Pulmonary artery endothelial cell (primary cell): ENCODE measurements at places on chromosomes 7 and 10. TPM values are rescaled to one million over a fixed set of nuclear protein-coding genes. Genes with fewer than 3 reads are reported as not detected.

DNA sequence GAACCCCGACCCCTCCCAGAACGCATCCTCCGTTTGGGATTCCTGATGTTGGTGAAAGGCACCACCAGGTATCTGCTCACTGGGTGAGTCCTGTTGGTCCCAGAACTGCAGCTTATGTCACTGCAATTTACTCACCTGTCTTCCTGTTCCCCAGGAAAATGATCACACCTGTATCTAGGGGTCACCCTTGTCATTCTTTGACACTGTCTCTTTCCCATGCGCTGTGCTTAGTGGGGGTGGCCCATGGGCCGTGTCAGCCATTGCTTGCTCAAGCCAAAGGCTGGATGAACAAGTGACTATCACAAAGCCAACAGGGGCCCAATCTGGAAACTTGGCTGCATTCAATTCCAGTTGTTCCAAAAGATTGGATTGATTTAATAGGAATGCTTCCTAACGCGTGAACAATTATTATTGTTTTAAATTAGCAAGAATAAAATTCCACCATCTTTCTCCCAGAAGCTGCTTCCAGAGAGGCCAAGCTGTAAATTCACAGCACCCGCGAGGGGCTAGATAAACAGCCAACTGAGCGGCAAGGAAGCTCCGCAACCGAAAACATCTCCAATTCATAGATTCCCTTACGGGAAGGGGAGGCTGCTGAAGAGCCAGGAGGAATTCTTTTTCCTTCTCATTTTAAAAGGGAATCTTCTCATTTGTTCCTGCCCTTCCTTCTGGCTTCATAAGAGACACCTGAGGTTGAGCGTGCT is 134.8 kb upstream of the ZMIZ1 start:
- DNase-seq = no peak

GRCh38 chr10:5888351-5888750 is 1.3 kb downstream of the ANKRD16 start:
- no peak for DNase-seq

GRCh38 chr7:39260279-39260844 is 282.7 kb downstream of the POU6F2 start:
- DNase-seq = no peak

GRCh38 chr7:2737771-2738540 is 50.0 kb downstream of the AMZ1 start:
- no peak for DNase-seq

The STK31 gene
- 0.07 TPM in 1 of 2 replicates, not detected in the other for total RNA-seq

The NEURL1 gene
- 0.11 and 0.20 TPM in 2 replicates for total RNA-seq

DNA sequence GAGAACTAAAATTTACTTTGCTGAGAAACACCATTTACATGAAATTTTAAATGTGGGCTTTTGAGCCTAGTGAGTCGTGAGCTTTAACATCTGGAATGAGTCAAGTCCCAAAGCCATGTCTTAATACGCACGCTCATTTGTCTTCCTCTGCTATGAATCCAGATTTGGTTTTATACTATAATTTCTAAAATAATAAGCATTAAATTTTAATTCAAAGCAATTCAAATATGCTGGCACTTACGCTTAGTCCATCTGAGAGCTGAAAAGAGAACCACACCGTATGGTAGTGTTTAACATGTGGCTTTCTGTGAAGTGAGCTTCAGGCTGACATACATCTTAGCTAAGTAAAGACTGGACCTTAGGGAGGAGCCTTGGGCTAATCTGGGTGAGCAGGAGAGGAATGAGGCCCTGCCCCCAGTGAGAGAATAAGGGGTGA is 52.2 kb downstream of the CUBN start:
- no peak for DNase-seq

The MUC12 gene
- under 0.01 TPM in 1 of 2 replicates, not detected in the other for total RNA-seq

The PPP1R17 gene
- total RNA-seq = not detected in 2 replicates

DNA sequence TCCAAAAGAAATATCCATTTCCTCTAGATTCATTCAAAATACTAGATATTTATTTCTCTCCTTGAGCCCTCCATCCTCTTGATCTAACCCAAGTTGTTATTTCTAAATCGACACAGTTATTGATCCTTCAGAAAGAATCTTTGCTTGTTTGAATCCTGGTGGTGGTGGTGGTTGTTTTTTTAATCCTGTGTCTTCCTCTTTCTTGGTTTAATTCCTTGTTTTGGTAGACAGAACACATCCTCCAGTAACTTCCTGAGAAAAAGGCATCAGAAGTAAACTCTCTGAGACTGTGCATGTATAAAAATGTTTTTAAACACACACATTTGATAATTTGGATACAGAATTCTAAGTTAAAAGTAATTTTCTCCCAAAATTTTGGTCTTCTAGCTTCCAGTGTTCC is 49.9 kb downstream of the SIRT1 start:
- no peak for DNase-seq

The MAD1L1 gene
- total RNA-seq = 47.4 and 53.2 TPM in 2 replicates

DNA sequence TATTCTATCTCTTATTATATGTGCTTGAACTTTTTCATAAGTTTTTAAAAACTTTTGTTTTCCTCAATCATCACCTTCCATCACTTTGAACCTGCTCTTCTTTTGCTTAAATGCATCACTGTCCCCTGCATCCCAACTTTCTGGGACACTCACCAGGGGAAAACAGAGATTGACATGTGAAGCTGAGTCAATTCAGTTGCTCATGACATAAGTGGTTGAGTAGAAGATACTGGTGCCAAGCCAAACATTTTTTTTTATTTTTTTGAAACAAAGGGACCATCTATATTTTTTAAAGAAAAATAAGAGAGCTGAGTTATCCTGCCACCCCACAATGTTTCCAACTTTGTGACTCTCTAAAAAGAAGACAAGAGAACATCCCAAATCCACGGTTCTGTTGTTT is 61.8 kb upstream of the AHR start:
- DNase-seq = no peak

The ASB10 gene
- total RNA-seq = not detected in 2 replicates

DNA sequence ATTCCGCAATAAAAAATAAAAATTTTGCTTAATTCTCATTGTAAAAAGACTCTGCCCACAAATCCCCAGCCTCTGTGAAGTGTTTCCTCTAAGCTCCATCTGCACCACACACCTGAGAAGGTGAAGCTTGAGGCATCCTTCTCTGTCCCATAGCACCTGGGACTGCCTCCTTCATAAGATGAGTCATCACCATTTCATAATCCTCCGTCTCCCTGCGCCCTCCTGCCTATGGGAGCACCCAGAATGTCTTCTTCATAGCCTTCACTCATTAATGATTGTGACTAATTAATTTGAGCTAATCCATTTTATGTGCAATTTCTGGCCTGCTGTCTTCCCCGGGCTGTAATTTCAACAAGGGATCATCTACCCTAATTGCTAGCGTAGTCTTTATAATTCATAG is 90.3 kb downstream of the WDR11 start:
- DNase-seq = no peak

- no peak for DNase-seq
These were observed 46.4 kb downstream of the ELFN1 start for GRCh38 chr7:1716263-1717094.

DNA sequence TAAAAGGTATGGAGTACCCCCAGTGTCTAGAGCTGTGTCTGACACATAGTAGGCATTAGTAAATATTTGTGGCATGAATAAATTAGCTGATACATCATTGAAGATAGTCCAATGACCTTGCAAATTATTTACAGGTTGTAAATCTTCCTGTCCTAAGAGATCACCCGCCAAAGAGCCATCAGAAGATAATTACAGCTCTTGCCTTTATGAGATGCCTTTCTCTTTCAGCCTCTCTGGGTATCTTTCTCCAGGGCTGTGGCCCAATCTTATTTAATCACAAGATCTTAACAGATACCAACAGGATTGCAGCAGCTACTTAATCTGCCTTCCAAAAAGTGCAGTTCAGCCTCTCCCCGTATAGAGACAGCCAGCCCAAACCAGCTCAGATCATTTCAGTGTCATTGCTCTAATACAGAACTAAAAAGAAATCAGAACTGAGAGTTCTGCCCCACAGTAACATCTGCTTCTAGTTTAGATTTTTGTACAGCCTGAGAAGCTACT is 41.5 kb downstream of the MYOF start:
- DNase-seq = no peak

GRCh38 chr7:151505433-151505832 is 14.3 kb downstream of the RHEB start:
- no peak for DNase-seq

DNA sequence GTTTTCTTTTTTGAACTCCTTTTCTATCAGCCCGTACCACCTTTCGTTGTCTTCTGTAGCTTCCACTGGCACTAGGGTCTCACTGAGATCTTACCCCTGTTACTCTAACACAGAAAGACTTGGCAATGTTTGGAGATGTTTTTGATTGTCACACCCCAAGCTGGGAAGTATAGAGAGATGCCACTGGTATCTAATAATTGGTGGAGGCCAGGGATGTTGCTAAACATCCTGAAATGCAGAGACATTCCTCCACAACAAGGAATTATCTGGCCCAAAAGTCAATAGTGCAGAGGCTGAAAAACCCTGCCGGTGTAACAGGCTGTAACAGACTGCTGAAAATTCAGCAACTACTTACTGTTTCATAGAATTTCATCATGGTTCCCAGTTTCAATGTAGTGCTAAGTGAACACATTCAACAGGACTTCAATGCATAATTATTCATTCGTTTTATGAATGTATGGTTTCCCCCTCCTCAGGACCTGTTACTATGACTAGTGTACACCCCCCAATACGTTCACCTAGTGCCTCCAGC is 115.9 kb downstream of the TRIM24 start:
- DNase-seq = no peak

DNA sequence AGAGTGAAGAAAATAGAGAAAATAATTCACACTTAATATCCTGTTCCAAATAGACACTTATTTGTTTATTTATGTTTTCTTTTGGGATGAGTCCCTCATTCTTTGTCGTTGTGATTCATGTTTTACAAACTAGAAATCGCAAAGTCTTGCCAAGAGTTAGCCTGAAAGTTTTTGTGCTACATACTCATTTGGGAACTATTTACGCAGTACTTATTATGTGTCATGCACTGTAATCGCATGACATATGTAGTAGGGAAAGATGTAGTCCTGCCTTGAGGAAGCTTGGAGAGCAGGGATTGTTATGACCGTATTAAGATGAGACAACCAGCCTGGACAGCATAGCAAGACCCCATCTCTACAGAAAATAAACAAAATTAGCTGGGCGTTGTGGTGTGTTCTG is 189.3 kb downstream of the ABCA13 start:
- no peak for DNase-seq

- no peak for DNase-seq
These were observed 10.4 kb upstream of the NXPH1 start for GRCh38 chr7:8423057-8423456.

- DNase-seq = no peak
These were observed 52.0 kb downstream of the MRPL32 start for GRCh38 chr7:42984137-42984536.

- no peak for DNase-seq
These were observed 156.6 kb upstream of the IMMP2L start for GRCh38 chr7:111718886-111719285.

DNA sequence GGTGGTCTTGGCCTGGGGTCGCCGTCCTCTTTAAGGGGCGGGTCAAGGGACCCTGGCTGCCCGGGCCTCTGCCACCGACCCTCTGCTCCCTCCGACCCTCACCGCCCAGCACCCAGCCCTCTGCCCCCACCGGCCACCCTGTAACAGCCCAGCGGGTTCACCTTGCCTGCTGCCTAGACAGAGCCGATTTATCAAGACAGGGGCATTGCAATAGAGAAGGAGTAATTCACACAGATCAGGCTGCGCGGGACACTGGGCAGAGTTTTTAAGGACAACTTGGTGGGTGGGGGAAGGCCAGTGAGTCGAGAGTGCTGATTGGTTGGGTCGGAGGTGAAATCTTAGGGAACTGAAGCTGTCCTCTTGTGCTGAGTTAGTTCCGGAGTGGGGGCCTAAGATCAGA is 779 bp upstream of the ADCK2 start:
- no peak for DNase-seq

DNA sequence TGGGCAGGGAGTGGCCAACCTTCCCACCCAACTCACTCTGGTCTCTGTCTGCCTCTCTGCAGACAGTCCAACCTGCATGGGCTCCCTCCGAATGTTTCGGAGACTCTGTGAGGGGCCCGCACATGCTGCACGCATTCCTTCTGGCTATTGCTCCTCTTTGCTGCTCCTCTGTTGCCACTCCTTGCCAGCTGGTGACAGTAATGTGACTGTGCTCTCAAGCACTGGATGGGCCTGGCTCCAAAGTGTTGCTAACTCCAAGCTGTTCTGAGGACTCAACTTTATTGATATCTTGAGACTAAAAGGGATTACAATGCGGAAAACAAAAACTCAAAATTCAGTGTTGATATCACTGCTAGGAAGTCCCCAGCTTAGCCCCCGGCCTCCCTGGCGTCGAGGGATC is 105.4 kb upstream of the KIF5B start:
- DNase-seq = no peak

The ANKRD61 gene
- 0.07 TPM in 2 replicates for total RNA-seq

The PIK3AP1 gene
- 0.13 and 0.21 TPM in 2 replicates for total RNA-seq

The CCDC3 gene
- 0.18 and 0.66 TPM in 2 replicates for total RNA-seq

DNA sequence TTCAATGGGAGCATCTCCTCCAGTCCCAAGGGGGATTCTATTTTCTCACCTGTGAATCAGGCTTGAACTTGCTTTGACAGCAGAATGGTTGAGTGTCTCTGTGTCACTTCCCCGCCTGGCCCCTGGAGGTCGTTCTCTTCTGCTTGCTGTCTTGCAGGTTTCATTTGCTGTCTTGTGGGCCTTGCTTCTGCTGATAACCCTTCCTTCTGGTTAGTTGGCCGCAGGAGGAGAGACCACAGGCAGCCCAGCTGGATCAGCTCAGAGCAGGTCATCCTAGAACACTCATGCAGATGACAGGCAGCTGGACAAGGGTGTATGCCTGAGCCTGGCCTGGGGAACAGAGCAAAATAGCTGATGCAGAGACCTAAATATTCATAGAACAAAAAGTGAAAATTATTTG is 344.2 kb upstream of the ADARB2 start:
- DNase-seq = no peak

DNA sequence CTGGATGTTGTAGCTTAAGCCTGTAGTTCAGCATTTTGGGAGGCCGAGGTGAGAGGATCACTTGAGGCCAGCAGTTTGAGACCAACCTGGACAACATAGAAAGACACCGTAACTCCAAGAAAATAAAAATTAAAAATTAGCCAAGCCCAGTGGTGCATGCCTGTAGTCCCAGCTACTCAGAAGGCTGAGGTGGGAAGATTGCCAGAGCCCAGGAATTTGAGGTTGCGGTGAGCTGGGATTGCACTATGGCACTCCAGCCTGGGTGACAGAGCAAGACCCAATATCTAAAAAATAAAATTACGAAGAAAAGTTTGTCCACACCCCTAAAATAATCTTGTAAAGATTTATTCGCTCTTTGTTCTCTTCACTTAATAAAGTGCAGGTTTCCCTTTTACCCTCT is 951.0 kb downstream of the TYW1 start:
- no peak for DNase-seq

DNA sequence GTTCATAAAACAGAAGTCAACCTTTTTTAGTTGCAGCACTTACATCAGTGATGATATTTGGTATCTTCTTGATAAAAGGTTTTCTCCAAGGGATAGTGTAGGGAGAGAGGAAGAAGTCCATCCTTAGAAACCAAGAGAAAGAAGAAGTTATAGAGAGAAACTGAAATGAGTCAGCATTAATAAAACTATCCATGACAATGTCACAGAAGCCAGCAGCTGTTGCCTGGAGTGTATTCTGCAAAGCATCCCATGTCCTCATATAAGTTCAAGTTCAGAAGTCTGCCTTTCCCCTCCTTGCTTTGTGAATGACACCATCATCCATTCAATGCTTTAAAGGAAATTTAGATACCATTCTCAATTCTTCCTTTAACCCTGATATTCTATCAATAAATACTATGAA is 14.4 kb upstream of the COL1A2 start:
- no peak for DNase-seq

The SFTPA1 gene
- not detected in 2 replicates for total RNA-seq

The CRYGN gene
- not detected in 2 replicates for total RNA-seq
